ENCODE measurements at places on chromosomes 4 and X. TPM values are rescaled to one million over a fixed set of nuclear protein-coding genes. Genes with fewer than 3 reads are reported as not detected.

DNA sequence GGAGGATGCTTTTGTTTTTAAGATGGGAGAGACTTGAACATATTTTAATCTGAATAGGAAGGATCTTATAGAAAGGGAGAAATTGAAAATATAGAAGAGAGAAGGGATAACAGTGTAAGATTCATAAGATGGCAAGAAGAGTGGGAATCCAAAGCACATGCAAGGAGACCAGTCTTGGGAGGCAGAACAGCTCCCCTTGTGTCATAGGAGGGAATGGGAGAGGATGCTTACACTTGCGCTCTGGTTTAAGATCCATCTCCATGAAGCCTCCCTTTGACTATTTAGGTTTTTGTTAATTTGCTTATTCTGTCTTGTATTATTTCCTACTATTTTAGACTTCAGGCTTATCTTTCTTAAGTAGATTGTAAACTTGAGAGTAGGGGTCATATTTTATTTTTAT, 42.7 kb downstream of the KIF4A start:
- peaks cover 52% of the 10 kb centered on the region for H3K36me3 ChIP-seq
- H3K27me3 ChIP-seq = no peaks in the 10 kb centered on the region
- no peak for DNase-seq
- H3K4me1 ChIP-seq = peaks cover 21% of the 10 kb centered on the region
- H3K27ac ChIP-seq = no peak overlapping the region

GRCh38 chr4:83906561-83906960, 370.7 kb downstream of the GPAT3 start:
- DNase-seq = no peak
- H3K27ac ChIP-seq = no peak overlapping the region
- H3K27me3 ChIP-seq = no peaks in the 10 kb centered on the region
- H3K36me3 ChIP-seq = no peaks in the 10 kb centered on the region
- no peaks in the 10 kb centered on the region for H3K4me1 ChIP-seq

DNA sequence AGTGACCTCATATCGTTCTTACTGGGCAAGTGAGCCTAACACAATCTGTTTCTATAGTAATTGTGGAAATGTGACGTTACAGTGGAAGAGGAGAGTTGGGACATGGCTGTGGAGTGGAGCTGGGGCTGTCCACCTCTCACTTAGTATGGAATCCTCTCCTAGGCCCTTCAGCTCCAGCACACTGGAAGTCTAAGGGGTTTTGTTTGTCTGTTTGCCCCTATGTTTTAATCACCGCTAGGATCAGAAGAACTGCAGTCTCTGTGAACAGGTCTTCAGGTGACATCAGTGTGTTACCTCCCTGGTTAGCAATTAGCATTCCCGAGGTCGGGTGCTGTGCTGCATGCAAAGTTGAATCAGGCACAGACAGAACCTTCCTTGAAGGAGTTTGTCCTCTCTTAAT, 49.3 kb upstream of the CLDN34 start:
- H3K4me3 ChIP-seq = no peak overlapping the region
- DNase-seq = no peak
- no peaks in the 10 kb centered on the region for H3K4me1 ChIP-seq
- no peak overlapping the region for H3K27ac ChIP-seq
- no peaks in the 10 kb centered on the region for H3K36me3 ChIP-seq

- H3K27me3 ChIP-seq = peaks cover 14% of the 10 kb centered on the region
- no peak for DNase-seq
- H3K4me3 ChIP-seq = no peak overlapping the region
- H3K4me1 ChIP-seq = peaks cover 15% of the 10 kb centered on the region
These were observed 357.8 kb downstream of the MID1IP1 start for GRCh38 chrX:39158801-39159657.

DNA sequence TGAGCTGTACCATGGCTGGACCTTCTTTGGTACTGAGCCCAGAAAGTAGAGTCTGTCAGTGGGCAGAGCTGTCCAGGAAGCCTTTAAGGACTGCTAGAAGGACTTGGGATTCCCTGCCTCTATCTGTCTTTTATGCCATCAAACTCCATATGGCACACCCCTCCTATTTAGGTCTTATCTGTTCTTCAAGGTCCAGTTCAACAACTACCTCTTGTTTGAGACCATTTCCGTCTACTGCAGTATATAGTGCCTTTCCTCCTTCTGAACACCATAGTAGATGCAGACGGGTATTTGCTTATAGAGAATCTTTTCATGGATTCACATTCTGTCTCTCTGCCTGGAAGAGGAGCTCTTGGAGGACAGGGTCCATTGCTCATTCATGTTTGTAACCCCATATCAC, 146.1 kb upstream of the IL1RAPL2 start:
- no peaks in the 10 kb centered on the region for H3K36me3 ChIP-seq
- H3K27me3 ChIP-seq = no peaks in the 10 kb centered on the region
- no peak for DNase-seq

DNA sequence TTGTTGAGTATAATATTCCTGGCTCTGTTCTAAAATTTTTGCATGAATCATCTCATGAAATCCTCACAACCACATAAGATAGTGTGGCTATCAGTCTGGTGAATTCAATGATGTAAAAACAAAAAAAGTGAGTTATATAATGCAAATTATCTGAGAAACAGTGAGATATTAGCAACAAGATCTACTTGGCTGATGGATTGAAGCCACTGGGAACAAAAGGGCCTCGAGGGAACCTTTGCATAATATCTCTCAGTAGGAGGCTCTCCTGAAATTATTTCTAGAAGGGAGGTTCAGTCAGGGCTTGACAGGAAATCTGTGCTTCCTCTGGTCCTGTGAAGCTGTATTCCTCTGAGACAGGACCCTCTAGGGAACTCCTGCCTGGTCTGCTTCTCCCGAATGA, 30.1 kb upstream of the NUP54 start:
- H3K27ac ChIP-seq = no peak overlapping the region
- H3K27me3 ChIP-seq = no peaks in the 10 kb centered on the region
- no peak overlapping the region for H3K4me3 ChIP-seq
- peaks cover 7% of the 10 kb centered on the region for H3K36me3 ChIP-seq
- no peak for DNase-seq
- no peaks in the 10 kb centered on the region for H3K4me1 ChIP-seq

- no peaks in the 10 kb centered on the region for H3K27me3 ChIP-seq
- peaks cover 56% of the 10 kb centered on the region for H3K4me1 ChIP-seq
- H3K36me3 ChIP-seq = peaks cover 26% of the 10 kb centered on the region
- no peak overlapping the region for H3K4me3 ChIP-seq
- H3K27ac ChIP-seq = no peak overlapping the region
These were observed 8.5 kb downstream of the HTT start for GRCh38 chr4:3082925-3083515.

DNA sequence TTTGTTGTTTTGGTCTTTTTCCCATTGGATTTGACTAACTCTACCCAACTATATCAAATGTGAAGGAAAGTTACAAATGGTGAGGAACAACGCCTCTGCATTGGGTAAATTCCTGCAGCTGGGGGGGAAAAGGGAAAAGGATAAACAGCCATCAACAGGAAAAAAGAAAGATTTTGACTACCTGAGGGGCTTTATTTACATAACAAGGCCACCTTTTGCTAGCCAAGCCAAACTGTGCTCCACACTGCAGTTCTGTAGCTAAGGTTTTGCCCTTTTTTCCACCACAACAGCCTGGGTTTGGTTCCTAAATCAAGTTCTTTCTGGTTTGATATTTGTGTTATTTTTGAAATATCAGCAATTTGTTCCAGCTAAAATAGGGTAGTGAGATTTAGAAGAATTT, 40.8 kb downstream of the RHOXF2B start:
- H3K36me3 ChIP-seq = no peaks in the 10 kb centered on the region
- DNase-seq = no peak
- peaks cover 1% of the 10 kb centered on the region for H3K27me3 ChIP-seq

The TMPRSS11B gene
- total RNA-seq = not detected
